ENCODE measurements at places on chromosomes 6 and 20.

GRCh38 chr6:40642190-40642589, 55.0 kb upstream of the LRFN2 start:
- no peak for DNase-seq

DNA sequence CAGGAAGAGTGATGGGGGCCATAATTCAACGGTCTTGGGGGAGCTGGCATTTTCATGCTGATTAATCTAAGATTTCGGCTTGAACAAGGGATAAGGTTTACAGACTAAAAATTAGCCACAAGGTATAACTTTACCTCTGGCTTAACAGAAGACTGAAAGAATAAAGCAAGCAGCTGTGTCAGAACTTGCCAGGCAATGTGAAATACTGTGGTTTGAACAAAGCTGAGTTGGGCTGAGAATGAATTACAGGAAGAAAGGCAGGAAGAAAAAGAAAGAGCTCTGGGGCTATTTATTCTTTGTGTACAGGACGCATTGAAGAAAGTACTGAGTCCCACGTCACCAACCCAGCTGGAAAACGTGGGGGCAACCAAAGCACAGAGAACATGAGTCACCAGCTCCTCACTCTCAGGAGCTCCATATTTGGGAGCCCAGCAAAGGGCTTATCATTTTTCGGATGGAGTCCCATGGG, 121.5 kb upstream of the NEDD9 start:
- peak; percentile 73 for DNase-seq

DNA sequence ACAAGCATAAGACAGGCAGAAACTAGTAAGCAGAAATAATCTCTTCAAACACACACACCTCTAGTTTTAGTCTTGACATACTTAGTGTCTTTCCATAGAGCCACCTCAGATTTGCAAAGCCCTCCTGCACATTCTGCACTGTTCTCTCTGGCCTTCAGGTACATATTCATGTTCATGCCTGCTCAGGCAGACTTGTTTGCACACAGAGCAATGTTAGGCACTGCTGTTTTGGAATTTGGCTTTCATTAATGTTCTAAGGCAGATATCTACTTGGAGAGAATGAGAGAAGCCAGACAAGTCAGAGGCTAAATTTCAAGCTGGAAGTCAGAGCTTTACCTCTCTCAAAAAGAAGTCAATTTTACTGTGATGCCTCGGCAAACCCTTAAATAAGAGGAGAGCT, 21.3 kb upstream of the DST start:
- no peak for DNase-seq

DNA sequence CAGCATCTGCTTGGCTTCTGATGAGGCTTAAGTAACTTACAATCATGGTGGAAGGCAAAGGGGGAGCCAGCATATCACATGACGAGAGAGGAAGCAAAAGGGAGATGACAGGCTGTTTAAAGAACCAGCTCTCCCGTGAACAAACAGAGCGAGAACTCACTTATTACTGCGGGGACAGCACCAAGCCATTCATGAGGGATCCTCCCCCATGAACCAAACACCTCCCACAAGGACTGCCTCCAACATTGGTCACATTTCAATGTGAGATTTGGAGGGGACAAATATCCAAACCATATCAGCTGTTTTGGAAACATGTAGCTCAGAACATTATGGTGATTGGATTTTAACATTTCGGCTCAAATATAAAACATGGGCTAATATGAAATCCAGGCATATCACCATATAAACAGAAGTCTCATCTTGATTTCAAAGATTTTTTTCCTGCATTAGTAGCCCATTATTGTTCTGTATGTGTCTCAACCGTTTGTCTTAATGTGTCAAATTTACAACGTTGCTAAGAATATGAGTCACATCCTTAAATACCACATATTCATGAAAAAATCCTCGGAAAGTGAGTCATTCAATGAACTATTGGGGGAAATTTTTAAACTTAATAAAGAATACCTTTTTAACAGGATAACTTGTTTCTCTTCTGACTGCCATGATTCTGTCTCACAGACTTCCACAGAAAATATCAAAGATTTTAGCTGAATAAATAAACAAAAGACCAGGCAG, 894.3 kb downstream of the TFAP2A start:
- no peak for DNase-seq

GRCh38 chr6:48859562-48860123, 603.4 kb downstream of the MMUT start:
- no peak for DNase-seq

DNA sequence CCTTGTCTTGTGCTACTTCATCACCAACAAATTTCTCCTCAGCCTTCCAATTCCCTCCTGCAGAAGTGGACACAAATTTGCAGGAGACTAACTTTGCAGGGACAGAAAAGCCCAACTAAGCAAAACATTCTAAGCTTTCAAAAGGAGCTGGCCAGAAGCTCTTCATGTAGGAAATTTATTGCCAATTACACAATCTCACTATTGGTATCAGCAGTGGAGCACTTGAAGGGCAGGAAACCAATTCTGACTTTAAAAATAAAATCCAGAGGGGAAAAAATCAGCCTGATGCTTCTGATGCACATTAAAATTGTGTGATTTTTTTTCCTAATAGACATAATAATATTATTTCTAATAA, 193.3 kb downstream of the LY86 start:
- DNase-seq = no peak

GRCh38 chr20:59808729-59809381, 124.6 kb downstream of the SYCP2 start:
- no peak for DNase-seq

DNA sequence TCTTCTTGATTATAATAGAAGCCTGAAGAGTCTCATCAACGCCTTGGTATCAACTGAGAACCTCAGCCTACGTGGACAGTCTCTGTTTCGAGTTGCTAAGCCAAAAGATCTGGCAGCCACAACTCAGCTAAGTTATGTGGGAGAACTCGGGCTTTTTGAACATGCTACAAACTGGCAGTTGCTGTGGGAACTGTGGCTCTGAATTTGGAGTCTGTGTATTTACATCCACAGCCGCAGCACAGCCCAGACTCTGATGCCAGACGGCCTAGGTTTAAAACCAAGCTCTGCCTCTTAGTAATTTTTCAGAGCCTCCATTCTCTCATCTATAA, 35.8 kb downstream of the RIPOR2 start:
- DNase-seq = no peak

DNA sequence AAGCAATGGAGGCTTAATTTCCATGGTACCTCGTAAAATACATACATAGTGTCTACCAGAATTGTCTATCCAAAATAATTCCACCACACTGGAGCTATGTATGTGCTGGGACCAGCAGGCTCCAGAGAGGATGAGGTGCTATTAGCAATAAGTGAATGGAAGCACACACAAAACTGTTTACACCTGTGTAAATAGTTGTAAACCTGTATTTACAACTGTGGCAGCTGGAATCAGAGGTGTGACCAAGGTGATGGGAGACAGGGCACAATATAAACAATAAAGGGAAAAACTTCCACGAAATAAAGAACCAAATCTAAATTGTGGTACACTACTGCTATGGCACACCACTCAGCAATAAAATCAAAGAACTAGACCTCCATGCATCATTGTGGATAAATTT, 14.4 kb downstream of the RARS2 start:
- DNase-seq = no peak

GRCh38 chr6:135797361-135797760, 54.1 kb upstream of the PDE7B start:
- no peak for DNase-seq

GRCh38 chr20:34104059-34104458, 8.0 kb downstream of the EIF2S2 start:
- DNase-seq = no peak

GRCh38 chr20:34896086-34896621, 19.7 kb downstream of the ACSS2 start:
- no peak for DNase-seq

- no peak for DNase-seq
Measured at GRCh38 chr6:9428421-9429172, 986.3 kb downstream of the TFAP2A start.

DNA sequence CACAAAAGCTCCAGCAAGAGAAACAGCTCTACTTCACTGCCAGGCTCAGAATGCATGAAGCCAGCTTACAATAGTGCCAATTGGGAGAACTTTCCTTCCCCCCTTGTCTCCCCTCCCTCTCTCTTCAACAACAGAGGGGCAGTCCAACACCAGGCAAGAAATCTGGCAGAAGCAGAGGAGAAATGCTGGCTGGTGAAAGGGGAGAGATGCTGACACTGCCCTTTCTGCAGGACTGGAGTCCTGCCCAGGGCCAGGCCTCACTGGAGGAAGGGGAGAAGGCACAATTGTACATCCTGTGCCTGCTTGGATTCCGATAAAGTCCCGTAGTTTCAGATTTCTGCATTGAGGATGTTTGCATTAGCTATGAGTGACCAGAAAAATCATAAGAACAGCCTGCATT, 148.6 kb downstream of the LRRC1 start:
- DNase-seq = no peak

DNA sequence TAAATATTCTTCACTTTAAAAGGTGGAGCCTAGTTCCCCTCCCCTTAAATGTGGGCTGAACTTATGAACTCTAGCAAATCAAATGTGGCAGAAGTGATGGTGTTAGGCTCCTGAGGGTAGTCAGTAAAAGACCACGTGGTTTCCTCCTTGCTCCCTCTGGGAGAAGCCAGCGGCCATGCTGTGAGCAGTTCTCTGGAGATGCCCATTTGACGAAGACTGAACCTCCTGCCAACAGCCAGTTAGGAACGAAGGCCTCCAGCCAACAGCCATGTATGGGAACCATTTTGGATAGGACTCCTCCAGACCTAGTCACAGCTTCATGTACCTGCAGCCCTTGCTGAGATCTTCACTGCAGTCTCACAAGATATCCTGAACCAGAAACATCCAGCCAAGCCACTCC, 7.6 kb upstream of the MOCS1 start:
- no peak for DNase-seq

- DNase-seq = no peak
Measured at GRCh38 chr6:143270026-143270425, 180.5 kb downstream of the ADAT2 start.

DNA sequence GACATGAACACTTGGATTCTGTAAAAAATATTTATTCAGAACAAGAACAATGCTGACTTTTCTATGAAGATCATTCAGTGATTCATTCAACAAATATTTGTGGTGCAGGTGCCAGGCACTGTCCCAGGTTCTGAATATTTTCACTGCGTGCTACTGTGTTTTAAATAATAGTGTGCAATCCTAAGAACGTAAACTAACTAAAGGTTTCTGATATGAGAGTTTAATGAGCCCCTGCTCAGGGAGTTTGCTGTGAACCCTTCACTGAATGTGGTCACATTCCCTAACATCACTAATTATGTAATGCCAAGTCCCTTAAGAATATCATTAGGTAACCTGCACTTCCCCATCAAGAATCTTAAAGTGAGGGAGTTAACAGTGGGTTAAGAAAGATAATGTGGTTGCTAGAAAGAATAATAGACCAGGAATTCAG, 1.7 kb upstream of the TMEM170B start:
- no peak for DNase-seq

- no peak for DNase-seq
Measured at GRCh38 chr6:161292145-161292544, 18.3 kb upstream of the AGPAT4 start.

- DNase-seq = no peak
Measured at GRCh38 chr20:9241721-9242427, 173.0 kb downstream of the PLCB4 start.

GRCh38 chr6:14276667-14277404, 159.3 kb downstream of the CD83 start:
- DNase-seq = no peak

DNA sequence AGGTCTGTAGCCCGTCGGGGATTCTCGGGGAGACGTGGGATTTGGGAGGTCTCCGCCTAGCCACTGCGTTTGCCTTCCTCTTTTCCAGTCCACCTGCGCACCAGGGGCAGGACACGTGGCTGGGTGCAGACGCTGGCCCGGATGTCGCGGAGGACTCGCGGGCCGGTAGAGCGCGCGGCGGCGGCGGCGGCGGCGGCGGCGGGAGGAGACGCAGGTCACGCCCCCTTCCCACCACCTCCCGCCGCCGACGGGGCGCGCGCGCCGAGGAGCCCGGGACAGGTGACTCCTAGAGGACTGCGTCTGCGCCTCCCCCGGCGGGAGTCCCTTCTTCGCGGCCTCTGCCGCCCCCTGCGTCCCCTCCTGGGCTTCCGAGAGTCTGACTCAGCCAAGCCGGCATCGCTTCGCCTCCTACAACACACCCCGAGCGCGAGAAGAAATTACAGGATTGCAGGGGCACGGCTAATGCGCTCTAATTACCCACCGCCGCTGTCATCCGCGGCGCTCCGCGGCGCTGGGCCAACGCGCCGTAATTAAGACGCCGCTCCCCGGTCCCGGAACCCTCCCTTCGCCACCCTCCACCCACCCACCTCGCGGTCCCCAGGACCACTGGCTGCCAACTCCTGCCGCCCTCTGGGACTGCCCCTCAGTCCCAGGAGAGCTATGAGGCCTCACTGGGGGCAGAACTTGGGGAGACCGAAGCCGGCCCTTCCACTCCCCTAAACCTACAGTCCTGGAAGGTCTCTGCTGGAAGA, 124.5 kb downstream of the MRPL14 start:
- DNase-seq = peak; percentile 79

DNA sequence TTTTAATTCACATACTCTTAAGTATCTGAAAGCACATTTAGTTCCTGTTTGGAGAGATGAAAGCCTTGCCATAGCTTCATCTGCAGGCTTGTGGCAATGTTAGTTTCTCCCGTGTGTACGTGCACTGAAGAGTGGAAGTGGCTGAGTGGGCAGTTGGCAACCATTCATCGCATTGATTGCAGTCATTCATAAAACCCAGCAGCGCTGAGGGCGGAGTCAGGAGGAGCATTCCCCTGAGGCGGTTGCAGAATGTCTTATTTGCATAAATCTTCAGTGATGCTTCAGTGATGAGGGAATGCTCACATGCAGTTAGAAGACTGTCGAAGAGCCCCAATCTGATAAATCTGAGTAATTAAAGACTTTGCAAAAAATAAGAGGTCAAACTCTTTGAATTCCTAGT, 79.1 kb downstream of the RIMS1 start:
- DNase-seq = no peak

DNA sequence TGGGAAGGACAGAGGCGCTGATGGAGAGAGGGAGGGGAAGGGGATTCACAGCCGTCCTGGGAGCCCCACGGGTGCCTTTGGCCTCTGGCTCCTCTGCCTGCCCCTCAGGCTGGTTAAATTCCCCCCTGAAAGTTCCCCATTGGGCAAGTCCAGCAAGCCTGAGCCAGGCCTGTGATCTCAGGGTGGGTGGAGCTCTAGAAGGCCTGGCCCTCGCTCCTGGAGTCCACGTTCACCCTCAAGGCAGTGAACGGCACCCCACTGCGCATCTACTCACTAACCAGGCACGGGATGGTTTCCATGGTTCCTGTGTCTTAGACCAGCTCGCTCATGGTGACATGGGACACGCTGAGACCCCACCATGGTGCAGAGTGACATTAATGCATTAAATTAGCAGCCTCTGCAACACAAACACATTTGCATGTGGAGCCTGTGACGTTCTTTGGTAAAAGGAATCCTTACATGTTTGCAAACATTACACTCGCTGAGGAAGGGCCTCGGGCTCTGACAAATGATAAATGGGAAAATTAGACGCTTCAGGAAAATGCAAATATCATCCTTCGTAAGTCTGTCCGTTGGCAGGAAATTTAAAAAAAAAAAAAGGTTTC, 452.7 kb downstream of the PREX1 start:
- no peak for DNase-seq
